ENCODE measurements at places on chromosomes 5 and 9.

- DNase-seq = no peak
Observed at GRCh38 chr5:11925701-11926100, 21.5 kb upstream of the CTNND2 start.

DNA sequence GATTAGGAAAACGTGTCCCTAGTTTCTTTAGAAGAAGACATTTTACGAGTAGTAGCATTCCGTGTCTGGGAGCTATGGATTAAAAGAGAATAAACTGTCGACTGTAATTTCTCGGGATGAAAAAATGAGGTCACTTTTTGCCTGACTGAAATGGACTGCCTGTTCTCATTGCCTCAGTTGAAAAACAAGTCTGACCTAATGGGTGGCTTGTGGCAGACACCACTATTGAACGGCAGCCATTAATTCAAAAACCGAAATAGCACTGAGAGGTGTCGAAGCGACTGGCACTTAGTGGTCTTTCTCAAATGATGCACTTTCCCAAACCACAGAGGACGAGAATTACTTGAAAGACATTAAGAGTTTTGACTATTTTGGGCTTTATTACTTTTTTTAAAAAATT, 35.4 kb downstream of the OSTF1 start:
- DNase-seq = no peak

- DNase-seq = no peak
Observed at GRCh38 chr9:7243838-7244237, 486.1 kb downstream of the KDM4C start.

DNA sequence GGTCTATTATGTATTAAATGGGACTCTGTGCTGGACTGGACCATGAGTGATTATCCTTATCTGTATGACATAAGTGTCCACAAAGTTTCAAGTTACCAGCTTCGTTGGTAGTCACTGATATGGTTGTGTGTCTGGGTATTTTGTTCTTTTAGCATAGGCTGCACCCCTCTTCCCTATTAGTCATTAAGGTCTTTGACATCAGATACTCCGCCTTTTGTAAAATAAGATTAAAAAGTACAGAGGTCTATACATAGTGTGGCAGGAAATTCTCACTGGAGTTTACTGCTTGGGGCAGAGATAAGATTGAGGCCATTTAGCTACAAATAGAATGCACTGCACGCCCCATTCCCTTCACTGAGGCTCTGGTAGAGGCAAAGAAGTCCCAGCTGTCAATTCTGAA, 99.4 kb downstream of the TMEM215 start:
- DNase-seq = no peak

GRCh38 chr5:17058438-17058837, 122.3 kb upstream of the MYO10 start:
- DNase-seq = no peak

- no peak for DNase-seq
Observed at GRCh38 chr9:26809795-26810194, 82.8 kb downstream of the CAAP1 start.

DNA sequence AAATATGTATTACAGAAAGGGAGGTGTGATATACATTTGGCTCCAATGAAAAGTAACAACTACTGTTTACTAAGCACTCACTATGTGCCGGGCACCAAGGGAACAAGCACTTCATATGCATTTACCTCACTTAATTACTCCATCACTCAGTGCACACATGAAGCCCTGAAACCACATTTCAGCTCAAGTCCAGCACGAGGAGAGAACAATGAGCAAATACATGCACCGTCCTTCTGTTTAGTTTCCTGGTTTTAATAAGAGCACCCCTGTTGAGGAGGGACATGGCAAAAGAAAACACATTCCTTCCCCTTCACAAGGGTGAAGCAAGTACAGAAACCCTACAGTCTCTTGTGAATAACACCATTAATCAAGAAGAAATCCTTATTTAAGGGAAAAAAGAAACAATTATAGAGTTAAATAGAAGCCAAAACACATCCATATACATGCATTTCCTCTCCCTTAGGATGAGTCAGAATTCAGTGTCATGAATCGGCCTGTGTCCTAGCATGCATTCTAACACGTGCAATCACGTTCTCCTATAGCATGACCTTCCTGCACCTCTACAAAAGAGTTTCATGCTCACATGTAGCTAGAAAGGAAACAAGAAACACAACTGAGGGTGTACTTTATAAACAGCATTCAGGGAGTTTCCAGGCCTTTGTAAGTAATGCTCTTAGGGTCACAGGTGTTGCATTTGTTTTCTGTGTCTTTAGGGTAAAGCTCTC, 411.6 kb downstream of the BNC2 start:
- no peak for DNase-seq

GRCh38 chr5:132837868-132838267, 7.4 kb upstream of the SHROOM1 start:
- no peak for DNase-seq

DNA sequence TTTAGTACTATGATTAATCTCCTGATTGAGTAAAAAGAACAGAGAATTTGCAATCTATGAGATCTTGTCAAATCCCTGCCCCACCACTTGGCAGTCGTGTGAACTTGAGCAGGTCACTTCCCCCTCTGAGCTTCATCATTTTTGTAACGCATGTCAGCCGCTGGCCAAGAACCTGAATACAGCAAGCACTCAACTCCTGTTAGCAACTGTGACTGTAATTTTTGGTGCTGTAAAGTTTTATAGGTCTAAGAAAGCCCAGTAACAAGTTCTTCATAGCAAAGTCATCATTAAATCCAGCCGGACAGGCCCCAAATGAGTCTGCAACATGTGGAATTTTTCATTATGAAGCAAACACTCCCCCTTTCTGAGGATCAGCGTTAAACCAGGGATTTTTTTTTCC, 49.4 kb downstream of the DRD1 start:
- no peak for DNase-seq

- no peak for DNase-seq
Observed at GRCh38 chr9:107067739-107068416, 204.9 kb downstream of the ZNF462 start.

DNA sequence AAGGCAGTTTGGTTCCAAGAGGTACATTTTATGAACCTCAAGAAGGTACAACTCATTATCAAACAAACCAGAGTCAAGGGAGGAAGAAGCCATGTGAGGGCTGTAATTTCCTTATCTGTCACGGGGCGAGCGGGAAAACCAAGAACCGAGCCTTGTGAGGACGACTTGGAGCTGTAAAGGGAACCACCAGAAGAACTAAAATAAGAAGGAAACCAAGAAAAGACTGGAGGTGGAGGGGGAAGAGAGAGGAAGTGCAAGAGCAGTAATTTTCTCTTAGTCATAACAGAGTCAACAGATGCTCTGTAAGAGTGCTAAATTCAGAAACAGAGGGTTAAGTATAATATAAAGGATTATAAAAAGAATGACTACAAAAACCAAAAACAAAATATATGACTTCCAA, 127.1 kb downstream of the DIRAS2 start:
- no peak for DNase-seq

DNA sequence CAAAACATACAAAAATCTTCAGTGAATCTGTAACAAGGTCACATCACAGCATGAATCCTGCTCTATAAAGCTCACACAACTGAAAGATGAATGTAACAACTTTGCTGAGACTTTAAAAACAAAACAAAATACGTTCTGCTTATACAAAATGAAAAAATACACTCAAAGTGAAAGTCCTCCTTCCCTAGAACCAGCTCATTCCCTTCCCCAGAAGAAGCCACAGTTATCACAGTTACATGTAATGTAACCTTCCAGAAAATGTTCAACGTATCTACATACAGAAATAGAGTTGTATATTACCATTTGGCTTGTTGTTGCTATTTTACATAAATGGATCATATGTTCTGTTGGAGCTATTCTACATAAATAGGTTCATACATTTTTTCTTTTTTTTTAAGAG, 2.6 kb downstream of the AUH start:
- no peak for DNase-seq

GRCh38 chr5:142014911-142015584, 2.2 kb upstream of the GNPDA1 start:
- no peak for DNase-seq

DNA sequence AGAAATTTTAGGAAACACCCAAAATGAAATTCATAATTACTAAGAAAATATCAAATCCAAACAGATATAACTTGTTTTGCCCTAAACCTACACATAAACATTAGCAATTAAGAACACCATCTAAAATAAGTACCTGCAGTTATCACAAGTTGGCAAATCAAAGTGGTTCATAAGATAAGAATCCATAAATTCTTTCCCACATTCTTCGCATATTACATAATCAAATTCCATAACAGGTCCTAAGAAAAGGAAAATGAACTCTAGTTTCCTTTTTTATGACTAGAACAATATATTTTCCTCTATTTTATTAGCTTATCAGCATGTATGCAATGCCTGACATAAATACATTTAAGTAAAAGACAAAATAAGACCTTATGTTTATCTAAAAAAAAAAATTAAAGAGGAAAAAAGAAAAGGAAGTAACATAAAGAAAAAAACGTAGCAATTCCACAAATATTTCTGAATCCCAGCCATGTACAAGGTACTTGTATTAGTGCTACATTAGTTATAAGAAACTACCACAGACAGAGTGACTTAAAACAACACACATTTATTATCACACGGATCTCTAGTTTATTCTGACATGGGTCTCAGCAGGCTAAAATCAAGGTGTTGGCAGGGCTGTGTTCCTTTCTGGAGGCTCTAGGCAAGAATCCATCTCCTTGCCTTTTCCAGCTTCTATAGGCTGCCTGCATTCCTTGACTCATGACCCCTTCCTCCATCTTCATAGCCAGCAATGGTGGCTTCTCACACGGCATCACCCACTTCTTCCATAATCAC, 7.5 kb downstream of the XPA start:
- DNase-seq = no peak
